Activated CD4-positive, alpha-beta T cell treated with anti-CD3 and anti-CD28 coated beads, Interleukin-2, amount 50 U/mL, for 24 hours (primary cell): ENCODE measurements at places on chromosomes 2 and 18.

DNA sequence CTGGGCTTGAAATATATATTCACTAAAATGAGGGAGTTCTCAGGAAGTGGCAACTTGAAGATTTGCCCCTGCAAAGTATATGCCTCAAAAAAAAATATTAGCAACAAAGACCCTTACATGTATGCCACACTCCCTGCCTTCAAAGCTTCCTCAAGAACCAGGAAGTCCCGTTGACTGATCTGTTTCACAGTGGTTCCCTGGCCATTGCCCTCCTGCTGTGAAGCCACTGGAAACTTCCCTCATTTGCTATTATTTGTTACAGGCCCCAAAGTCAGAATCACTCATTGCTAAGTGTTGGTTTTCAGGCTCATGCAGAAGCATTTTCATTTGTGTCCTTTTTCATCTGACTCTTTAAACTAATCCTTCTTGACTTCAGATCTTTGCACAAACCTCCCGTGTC, 421.5 kb downstream of the ZNF521 start:
- DNase-seq: no peak

DNA sequence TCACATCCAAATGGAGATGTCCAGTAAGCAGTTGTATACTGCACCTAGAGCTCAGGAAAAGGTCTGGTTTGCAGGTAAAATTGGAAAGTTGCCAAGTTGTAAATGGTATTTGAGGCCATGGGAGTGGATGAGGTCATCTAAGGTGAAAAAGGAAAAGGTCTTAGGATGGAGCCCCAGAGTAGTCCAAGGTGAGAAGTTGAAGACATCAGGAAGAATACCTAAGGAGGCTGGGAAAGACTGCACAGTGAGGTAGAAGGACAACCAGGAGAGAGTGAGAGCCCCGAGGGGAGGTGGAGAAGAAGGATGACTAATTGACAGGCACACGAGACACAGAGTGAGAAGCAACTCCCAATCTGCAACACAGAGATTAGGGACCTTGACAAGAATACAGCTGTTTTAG, 10.7 kb downstream of the DPP4 start:
- DNase-seq: no peak

GRCh38 chr18:77055429-77056300, 76.9 kb downstream of the MBP start:
- no peak for DNase-seq

DNA sequence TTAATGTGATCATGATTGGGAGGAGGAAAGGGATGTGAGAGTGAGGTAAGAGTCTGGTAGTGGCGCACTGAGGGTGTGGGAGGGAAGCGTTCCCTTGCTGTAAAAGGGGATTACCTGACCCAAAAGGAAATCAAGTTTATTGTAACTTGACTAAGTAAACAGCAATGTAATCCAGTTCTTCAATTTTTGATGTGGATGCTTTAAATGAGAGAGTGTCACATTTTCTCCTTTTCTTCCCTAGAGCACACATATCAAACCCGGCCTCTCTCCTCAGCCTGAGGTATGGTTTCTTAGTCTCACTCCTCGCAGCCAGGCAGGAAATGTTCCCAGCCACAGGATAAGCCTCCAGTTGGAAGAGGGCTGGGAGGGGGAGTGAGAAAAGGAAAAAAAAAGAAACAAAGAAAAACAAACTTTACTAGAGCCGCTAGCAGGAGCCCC, 688 bp upstream of the ARHGAP28 start:
- no peak for DNase-seq

- DNase-seq: no peak
Observed at GRCh38 chr2:26674771-26675170, 17.8 kb upstream of the KCNK3 start.

GRCh38 chr18:52077251-52077983, 262.6 kb upstream of the DCC start:
- DNase-seq: no peak

DNA sequence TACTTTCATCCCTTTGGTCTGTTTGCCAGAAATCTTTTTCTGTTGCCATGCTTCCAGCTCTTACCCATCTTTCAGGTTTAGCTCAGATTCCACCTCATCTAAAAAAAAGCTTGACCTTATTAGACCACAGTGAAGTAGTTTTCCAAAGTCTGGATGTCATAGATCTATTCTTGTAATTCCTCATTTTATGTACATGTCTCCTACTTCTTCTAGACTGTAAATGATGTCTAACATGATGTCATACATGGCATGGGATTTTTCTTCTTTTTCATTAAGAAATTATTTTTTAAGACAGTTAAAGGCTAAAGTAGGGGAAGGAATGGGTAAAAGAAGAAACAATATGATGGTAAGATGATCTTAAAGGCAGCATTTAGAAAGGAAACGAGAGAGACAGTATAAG, 11.3 kb downstream of the GLS start:
- DNase-seq: no peak

DNA sequence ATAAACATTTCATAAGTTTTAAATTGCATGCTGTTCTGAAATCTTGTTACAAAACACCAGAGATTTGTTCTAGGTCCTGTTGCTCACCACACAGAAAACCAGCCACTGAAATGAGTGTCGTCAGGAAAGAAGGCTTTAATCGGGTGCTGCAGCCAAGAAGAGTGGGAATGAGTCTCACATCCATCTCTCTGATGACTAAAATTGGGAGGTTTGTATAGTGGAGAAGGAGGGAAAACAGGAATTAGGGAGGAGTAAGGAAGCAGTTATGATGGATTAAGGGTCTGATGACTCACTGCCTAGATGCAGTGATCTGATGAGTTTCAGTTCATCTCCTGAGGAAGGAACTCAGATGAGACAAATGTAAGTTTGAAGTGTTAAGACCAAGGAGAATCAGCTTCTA, 42.1 kb upstream of the GPR39 start:
- no peak for DNase-seq

DNA sequence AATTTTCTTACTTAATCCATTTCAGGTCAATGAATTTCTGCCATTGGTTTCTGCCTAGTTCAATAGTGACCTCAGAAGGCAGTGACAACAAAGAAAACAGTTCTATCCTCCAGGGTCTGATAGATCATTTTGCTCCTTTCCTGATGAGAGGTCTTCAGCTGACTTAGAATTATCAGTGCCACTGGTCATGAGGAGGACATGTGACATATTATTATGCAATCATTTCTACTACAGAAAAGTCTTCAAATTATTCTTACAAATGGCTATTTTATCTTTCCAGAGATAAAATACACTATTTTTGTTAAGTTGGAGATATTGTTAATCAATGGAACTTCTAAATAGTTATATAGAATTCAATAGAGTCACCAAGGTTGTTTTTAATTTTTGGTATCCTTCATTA, 360.0 kb upstream of the GALNT5 start:
- no peak for DNase-seq

DNA sequence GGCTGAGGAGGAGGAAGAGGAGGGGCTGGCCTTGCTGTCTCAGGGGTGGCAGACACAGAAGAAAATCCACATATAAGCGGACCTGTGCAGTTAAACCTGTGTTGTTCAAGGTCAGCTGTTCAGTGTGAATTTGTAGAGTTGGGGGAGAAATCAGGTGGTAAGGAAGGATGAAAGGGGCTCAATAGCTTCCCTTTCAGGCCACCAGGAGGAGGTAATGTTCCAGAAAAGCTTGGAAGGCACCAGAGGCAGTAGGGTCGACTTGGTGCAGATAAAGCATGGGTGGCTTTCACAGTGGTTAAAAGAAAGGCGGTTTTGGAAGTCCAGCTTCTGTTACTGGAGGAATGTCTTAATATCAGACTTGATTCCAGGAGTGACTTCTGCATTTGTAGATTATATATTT, 167.4 kb downstream of the THSD7B start:
- no peak for DNase-seq

GRCh38 chr18:64082513-64082912, 66.4 kb downstream of the LINC00305 start:
- no peak for DNase-seq

DNA sequence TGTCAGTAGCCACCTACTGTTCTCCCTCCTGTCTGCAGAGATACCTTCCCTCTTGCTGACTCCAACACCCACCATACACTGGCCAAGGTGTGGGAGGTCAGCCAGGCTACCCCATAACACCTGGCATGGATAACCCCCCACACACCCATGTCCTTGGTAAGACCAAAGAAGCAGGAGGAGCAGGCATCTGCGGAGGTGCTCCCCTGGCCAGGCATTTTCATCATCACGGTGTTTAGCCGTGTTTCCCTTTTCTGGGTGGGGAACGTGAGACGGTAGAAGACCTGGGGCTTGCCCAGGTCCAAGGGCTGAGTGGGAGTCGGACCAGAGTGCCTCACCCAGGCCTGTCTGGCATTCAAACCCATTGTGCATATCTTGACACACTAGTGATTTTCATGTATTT, 150.3 kb downstream of the SMAD7 start:
- no peak for DNase-seq

DNA sequence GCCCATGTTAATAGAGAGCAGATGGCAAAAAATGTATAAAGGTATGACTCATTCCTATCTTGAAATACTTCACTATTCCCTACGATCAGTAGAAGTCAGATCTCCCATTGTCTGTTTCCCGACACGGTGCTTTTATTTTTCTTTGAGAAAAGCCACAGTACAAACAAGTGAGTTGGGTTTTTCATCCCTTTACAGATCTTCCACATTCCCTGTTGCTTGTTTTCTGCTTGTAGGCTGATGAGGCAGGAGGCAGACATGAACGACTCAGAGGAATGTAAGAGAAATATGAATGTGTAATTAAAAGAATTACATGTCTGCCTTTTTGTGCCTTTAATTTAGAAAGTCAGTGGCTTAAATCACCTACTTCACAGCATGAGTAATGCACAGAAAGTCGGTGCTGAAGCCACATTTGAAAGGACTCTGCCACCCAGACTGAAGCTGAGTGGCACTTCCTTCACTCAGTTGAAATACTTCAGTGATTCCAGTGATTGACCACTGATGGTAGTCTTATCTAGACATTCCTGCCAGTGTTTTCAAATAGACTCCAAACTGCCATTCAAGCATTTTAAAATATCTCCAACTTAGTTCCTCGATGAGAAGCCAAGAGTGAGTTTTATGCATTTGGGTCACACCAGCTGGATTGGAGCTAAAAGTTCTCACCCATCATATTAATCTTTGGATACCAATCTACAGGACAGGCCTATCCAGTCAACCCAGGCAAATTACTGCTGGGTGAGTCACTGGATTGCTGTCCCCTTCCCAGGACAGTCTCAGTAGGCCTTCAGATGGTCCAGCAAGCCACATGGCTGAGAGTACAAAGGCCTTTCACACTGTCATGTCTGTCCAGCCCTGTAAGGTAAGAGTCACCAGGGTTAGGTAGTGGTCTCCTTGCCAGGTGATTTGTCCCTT, 79.0 kb downstream of the COLEC12 start:
- no peak for DNase-seq

DNA sequence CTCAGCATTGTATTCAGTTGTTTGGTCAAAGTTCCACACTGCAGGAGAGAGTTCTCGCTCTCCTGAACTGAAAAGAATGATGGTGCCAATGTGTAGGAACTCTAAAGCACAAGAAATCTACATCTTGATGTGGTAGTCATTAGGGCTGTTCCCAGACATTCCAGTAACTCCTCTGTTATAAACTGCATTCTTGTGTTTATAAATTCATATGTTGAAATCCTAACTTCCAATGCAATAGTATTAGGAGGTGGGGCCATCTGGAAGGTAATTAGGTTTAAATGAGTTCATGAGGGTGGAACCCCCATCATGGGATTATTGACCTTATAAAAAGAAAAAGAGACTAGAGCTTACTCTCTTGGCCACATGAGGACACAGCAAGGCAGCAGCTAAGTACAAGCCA, 239.6 kb downstream of the CDH20 start:
- no peak for DNase-seq

- no peak for DNase-seq
Observed at GRCh38 chr2:65920659-65921058, 488.3 kb upstream of the SPRED2 start.

GRCh38 chr2:46424937-46425336, 54.4 kb upstream of the TMEM247 start:
- no peak for DNase-seq

DNA sequence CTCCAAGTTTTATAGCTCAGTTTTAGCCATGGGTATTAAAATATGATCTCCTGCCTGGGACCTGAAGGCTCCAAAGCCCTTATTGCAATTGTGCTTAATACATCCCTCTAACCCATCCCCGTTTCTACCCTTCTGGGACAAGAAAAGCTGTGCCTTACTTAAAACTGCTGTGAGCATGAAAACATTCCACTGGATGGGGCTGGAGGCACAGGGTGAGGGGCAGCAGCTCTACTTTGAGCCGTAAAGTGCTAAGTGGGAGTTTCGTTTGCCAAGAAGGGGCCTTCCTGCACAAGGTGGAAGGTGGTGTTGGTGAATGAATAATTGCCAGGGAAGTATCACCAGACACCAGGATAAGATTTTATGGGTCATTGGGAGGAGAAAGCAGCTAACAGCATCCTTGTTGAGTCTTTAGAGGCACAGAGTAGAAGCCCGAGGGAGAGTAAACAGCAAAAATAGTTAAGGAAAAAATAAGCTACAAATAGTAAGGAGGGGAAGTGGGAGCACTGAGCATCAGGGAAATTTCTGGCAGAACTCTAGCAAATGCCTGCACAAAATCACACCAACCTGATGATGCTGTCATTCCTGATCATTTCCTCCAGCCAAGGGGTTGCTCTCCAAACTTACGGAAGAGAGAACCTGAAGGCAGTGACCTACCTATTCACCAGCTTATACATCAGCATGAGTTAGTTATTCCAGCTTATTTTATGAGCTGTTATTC, 218.4 kb downstream of the MREG start:
- no peak for DNase-seq

DNA sequence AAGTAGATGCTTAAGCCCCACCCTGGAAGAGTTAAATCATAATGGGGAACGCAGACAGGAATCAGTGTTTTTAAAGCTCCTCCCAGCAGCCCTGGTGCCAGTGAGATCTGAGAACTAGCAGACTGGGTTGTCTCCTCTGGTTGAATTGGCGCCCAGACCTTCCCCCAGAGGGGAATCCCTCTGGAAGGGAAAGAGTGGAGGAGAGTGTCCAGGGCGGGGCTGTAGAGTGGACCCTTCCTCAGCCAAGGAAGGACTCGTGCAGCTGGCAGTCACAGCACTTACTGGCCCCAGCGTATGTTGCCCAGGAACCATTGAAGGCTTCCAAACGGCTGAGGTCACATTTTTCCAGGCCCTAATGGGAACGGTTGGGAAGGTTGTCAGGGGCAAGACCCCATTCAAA, 62.5 kb downstream of the TGOLN2 start:
- DNase-seq: no peak

- no peak for DNase-seq
Observed at GRCh38 chr18:73679941-73680712, 467.5 kb downstream of the FBXO15 start.

DNA sequence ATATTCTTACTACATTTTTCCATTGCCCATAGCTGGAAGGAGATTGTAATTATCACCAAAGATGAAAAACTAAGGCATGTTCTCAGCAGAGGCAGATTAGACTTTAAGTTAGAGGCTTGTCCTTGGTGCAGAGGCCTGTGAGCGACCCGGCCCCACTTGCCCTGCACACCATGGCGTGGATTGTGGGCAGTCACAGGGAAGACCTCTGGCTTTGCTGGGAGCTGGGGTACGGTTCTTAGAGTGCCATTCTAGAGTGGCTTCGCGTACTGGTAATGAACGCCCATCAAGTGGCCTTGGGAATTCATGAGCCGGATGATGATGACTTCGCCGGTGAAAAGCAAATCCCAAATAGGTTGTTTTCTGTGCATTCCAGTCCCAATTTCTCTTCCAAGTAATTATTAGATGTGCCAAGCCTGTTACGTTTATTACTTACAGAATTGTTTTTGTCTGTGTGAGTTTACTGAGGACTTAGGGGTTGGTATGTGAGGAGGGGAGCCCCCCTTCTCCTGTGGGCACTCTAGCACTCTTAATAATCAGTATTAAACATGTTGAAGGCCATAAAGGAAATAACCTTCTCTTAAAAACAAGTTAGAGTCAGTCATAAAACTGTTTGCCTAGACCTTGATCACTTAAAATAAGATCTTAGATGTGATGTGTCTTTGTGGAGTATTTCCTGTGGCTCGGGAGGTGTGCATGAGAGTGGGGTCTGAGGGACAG, 90.6 kb downstream of the LDLRAD4 start:
- DNase-seq: no peak
